Stimulated activated CD8-positive, alpha-beta memory T cell treated with anti-CD3 and anti-CD28 coated beads, Interleukin-15, amount 100 ng/mL, for 24 hours (primary cell): ENCODE measurements at places on chromosomes 12 and 14.
A peak's percentile ranks its signal among the peaks of the same experiment; 100 is the strongest.

GRCh38 chr12:59067083-59067482 lies 146.8 kb upstream of the LRIG3 start:
- no peak for DNase-seq

GRCh38 chr14:65117769-65118745 lies 15.7 kb upstream of the MAX start:
- no peak for DNase-seq

- no peak for DNase-seq
Measured at GRCh38 chr12:122984612-122985337, 4.3 kb downstream of the ARL6IP4 start.

DNA sequence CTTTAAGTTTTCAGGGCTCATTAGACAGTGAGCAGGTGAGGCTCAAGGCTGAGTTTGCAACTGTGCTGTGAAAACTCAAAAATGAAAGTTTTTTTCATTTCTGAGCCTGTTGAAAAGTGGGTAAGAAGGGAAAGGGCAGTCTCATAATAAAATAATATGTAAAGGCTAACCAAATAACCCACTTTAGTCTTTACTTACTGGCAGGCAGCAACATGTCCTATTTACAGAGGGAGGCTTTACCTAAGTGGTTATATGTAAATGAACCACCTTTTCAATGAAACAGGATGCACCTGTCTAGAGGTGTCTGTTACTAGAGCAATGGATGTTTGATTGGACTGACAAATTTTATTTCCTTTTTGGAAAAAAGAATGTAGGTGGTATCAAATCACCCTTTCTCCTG lies 158.0 kb downstream of the ETV6 start:
- DNase-seq: no peak

GRCh38 chr12:20452496-20453010 lies 84.2 kb downstream of the PDE3A start:
- DNase-seq: no peak

DNA sequence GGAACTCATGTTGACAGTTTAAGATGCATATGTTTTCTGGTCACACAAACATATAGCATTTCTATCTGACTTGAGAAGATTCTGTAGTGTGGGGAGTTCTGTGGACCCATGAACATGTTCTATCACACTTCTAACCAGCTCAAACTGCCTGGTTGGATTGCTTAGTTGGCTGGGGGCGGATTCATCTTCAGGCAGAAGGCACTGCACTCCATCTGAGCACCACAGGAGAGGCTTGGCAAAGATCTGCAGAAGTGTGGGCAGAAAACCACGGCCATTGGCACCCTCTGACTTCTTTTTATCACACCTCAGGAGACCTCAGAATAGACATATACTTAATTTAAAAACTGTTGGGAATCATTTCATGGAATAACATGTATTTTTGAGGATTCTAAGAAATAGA lies 68.5 kb downstream of the LIN7A start:
- DNase-seq: no peak

DNA sequence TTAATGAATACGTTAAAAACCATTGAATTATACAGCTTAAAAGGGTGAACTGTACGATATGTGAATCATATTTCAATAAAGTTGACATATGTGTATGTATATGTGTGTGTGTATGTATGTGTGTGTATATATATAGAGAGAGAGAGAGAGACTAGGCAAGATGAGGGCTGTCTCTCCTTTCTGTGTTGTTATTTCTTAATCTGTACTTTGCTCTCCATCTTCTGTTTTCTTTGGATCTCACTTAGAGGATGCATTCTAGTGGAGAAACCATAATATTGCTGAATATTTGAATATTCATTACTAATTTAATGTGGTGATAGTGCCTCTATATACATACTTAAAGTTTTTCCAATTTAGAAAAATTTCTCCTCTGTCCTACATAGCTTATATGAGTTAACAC lies 50.5 kb downstream of the PCNX1 start:
- DNase-seq: no peak

- DNase-seq: no peak
Measured at GRCh38 chr14:66139432-66139831, 346.7 kb upstream of the CCDC196 start.

DNA sequence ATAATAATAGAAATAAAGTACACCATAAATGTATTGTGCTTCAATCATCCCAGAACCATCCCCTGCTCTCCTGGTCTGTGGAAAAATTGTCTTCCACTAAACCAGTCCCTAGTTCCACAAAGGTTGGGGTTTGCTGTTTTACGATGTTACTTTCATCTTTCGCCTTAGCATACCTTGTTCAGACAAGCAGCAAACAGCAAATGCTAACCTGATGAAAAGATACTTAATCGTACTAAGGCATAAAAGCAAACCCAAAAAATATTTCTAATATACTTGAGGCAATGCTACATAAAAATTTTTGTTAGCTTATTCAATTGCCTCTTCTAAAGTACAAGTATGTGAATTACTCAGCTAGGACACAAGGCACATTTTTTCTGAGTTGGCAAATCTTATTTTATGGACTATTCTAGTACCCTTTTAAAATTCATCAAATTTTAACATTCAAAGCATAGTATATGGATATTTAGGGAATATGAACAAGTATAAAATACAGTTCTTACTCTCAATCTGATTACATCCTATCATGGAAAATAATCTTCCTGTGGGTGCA lies 97.1 kb upstream of the PLEKHG7 start:
- DNase-seq: no peak

DNA sequence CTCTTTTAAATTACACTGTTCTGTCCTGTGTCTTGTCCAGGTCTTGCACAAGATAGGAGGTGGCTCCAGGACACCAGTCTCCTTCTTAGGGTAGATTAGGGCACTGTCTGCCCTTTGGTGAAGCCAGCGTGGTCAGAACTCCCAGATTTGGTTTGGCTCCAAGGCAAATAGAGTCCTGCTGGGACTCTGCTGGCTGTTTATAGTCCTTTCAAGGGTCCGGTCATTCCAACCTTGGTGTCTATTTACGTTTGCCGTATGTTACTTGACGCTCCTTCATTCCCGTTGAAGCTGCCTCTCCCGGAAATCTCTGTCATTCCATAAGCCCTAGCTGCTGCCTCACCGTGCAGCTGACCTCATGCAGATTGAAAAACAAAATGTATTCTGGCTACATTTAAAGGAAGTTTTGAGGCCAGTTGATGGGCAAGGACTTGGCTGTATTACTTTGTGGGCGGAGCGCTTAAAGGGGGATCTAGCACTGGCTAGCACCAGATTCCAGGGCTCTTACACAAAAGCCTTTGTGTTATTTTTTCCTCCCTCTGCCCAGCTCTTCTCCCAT lies 180.6 kb downstream of the AKAP6 start:
- no peak for DNase-seq

DNA sequence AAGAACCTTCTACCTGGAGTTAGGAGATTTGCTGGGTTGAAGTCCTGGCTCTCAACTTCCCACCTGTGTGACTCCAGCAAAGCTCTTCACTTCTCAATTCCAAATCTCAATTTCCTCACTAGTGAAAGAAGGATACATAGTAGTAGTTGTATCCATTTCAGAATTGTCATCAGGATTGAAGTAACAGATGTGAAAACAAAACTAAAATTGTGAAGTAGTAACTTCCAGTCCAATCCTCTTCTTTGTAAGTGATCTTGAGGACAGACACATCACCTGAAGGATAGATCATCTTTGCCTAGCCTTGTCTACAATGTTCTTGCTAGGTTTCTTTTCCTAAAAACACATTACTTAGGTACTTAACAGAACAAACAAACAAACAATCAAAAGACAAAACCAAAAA lies 1.2 kb upstream of the LRRK2 start:
- no peak for DNase-seq

DNA sequence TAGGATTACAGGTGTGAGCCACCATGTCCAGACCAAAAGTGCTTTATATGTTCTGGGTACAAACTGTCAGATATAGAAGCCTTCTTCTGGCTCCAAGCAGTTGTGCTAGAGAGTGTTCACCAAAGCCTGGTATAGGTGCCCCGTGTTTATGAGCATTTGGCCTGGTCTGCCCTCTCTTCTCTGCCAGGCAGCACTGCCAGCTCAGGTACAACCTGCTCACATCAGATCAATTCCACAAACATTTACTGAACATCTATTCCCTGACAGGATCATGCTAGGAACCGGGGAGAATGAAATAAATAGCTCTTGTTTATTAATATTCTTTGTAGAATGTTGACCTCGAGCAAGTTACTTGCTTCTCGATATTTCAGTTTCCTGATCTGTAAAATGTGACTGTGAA lies 20.0 kb upstream of the SOCS2 start:
- DNase-seq: no peak

GRCh38 chr14:95697764-95698163 lies 11.5 kb downstream of the TCL1B start:
- DNase-seq: no peak

DNA sequence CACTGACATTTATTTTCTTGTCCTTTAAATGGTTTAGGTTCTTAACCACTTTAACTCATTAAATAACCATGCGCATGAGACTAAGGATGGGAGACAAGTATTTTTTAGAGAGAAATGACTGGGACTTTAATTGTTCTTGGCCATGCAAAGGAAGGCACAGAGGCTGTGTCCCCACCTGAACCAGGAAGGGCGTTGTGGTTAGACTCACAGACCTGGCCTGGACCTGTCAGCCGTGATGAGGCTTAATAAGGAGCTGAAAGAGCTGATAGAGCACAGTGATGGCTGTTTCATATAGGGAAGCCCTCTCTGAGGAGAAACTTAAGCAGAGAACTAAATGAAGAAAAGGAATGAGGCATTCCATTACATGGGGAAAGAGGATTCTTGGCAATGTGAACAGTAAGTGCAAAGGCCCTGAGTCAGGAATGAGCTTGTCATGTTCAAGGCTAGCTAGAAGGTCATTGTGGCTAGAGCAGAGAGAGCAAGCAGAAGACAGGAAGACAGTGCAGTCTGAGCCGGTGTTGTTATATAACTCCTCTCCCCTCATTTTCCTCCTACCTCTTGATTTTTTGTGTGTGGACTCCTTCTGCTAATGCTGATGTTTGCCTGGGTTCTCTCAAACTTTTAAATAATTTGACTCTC lies 74.4 kb upstream of the ANO4 start:
- no peak for DNase-seq

- DNase-seq: no peak
Measured at GRCh38 chr12:25155022-25155576, 39.9 kb downstream of the DNAI7 start.

GRCh38 chr12:39116861-39117260 lies 211.5 kb upstream of the CPNE8 start:
- DNase-seq: no peak

DNA sequence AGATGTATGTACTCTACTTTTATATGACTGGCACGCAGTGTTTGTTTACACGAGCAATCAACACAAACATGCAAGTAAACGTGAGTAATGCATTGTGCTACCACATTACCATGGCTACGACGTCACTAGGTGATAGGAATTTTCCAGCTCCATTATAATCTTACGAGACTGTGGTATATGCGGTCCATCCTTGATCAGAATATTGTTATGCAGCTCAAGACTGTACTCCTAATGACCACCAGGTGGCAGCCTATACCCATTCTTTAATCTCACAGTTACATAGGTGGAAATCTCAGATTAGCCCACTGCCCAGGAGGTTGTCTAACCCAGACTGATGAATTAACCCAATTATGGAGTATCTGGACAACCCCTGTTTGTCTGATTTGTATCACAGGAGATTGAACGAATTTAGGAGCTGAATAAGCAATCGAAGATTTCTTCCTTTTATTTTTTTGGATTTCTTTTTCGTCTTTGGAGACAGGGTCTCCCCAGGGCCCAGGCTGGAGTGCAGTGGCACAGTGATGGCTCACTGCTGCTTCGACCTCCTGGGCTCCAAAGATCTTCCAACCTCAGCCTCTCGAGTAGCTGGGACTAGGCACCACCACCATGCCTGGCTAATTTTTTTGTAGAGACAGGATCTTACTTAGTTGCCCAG lies 8.7 kb upstream of the TESPA1 start:
- DNase-seq: no peak

DNA sequence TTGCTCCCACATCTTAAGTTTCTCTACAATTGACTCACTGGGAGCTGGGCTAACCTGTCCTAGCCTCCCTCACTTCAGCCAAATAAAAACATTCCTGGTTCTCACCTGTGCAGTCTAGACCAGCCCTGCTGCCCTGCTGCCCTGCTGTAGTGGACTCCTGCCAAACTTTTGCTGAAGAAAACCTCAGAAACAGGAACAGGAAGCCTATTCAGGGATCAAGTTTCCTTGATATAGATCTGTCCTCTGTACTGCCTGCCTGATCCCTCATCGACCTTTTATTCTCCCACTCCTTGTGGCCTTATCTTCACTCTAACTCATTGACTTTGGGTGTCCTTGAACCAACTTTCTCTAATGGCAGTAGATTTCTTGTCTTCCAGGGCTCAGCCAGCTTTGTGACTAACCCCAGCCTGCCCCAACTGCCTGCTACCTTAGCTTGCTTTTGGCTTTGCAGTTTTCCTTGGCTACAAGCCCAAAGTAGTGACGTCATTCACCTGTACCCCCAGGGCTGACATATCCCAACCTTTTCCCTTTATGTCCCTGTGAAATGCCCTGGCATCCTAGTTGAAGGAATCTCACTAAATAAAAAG lies 234.8 kb downstream of the DUSP6 start:
- DNase-seq: no peak

DNA sequence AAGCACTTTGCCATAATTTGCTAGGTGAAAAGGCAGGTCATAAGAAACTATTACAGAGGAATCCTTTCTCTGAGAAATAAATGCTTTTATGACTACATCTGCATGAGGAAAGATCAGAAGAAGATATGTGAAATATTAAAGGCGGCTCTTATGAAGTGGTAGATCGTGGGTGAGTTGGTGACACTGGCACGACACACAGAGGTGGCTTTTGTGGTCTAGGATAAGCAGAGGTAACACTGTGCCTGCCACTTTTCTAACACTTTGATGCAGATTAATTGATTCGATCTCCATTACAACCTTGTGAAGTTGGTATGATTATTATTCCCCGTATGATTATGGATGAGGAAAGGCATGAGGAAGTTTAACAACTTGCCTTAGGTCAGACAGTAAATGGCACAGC lies 60.0 kb upstream of the ELK3 start:
- no peak for DNase-seq

- DNase-seq: no peak
Measured at GRCh38 chr12:46160981-46161690, 107.7 kb downstream of the SLC38A1 start.

GRCh38 chr14:67426983-67427606 lies 15.1 kb upstream of the PLEK2 start:
- peak; percentile 25 for DNase-seq

- no peak for DNase-seq
Measured at GRCh38 chr14:52078095-52078531, 9.3 kb upstream of the NID2 start.

DNA sequence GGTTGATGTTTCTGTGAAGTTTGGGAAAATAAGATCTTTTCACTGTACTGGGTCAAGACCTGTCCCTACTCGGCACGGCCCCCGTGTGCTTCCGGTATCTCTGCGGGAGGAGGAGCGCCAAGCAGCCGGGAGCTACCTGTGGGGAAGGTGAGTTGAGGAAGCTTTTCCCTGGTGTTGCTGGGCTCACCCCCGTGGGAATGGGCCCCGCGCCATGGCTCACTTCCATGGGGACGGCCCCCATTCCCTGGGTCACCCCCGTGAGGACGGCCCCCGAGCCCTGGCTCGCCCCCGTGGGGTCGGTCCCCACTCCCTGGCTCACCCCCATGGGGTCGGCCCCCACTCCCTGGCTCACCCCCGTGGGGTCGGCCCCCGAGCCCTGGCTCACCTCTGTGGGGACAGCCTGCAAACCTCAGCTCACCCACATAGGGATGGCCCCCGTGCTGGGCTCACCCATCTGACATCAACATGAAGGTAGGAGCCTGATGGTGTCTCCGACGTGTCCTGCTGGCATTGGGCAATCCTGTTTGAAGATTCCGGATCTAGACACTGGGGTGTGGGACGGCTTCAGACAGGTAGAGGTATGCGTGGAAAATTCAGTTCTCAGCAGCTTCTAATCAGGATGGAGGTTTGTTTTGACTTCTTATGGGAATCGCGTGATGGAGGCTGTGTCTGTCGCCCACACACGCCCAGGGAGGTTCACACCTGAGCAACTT lies 9.1 kb downstream of the LRCOL1 start:
- no peak for DNase-seq
